ENCODE measurements at places on chromosomes 5 and 9.

- DNase-seq, result no peak
Observed at GRCh38 chr9:89538871-89539270, 41.0 kb upstream of the SEMA4D start.

DNA sequence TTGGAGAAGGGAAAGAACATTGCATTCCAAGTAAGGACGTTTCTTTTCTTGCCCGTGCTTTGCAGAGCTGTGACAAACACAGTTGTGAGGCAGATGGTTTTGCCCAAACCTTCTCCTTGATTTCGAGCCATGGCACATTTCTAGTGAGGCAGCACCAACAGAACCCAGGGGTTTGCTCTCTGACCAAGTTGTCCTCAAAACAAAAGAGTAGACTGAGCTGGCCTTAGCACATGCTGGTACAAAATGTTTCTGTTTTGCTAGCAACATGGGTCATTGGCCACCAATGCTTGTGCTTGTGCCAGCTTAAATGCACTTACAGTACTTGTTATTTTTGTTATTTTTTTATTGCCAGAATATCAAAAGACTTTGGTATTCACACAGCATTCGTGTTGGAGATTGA, 328.8 kb downstream of the GADD45G start:
- no peak for DNase-seq

- no peak for DNase-seq
Observed at GRCh38 chr9:28120184-28120583, 546.9 kb upstream of the C9orf72 start.

- no peak for DNase-seq
Observed at GRCh38 chr5:111948092-111948841, 191.3 kb upstream of the NREP start.

GRCh38 chr9:117403848-117404247, 11.0 kb downstream of the ASTN2 start:
- no peak for DNase-seq

GRCh38 chr5:179825655-179826182, 5.0 kb downstream of the SQSTM1 start:
- DNase-seq, result no peak

GRCh38 chr9:134950386-134951210, 32.9 kb upstream of the FCN1 start:
- DNase-seq, result no peak

DNA sequence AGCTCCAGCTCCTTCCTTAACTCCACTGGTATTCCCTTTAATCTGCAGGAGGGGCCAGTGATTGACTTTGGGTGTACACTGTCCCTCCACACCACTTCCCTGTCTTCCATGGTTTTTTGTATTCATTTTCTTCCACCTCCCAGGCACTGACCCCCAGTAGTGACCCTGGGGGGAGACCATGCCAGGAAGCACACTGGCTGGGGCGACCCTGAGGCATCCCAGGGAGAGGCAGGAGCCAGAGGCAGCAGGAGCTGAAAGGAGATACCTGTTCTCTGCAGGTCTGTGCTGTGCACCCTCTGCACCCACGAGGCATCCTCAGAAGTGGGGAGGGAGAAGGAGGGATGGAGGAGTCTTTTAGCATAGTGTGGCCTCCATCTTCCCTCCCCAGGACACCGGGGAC, 27.6 kb downstream of the IRX4 start:
- no peak for DNase-seq

DNA sequence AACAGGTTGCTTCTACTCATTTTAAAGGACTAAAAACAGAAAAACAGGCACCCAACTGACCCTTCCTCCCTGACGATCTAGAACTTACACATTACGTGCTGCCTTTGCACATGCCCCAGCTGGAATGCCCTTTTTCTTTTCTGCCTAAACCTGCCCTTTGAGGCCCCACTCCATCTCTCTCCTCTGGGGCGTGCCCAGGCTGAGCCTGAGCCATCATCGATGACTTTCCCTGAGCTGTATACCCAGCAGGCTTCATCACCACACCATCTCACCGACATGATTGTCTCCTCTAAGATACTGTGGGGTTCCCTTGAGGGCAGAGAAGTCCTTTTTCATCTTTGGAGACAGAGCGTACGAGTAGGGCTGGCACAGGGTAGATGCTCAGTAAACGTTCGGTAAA, 24.1 kb upstream of the GABBR2 start:
- no peak for DNase-seq

- DNase-seq, result no peak
Observed at GRCh38 chr5:39558541-39558940, 133.8 kb upstream of the DAB2 start.
